MV-4-11 (cell line): ENCODE measurements at places on chromosomes 4 and X.

DNA sequence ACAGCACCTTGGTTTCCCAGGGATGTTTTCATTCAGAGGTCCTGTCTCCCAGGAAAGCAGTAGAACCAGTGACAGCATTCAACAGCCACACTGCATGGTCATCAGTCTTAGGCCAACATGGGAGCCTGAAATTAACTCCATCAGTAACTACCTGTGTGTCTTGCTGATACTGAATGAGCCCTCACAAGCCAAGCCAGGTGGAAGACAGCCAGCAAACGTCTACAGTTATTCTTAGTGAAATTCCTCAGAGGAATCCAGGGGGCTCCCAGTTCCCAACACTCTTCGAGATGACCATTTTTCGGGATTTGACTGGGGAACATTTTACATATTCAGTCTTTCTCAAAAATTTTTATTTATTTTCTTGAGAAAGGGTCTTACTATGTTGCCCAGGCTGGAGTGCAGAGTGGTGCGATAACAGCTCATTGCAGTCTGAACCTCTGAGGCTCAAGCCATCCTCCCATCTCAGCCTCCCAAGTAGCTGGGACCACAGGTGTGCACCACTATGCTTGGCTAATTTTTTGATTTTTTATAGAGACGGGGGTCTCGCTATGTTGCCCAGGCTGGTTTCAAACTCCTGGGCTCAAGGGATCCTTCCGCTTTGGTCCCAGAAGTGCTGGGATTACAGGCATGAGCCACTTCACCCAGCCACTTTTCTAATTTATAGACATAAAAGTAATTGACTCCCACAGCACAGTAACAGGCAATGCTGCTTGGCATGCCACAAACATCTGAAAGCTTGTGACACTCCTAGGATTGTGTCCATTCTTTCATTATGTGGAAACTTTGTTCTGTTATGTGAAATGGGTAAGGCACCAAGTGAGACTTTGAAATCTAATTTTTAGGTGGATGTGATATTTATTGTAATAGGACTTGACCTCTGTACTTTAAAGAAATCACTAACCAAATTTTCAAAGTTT lies 116.9 kb downstream of the SOWAHB start:
- peak; percentile 23 for DNase-seq

- DNase-seq, result no peak
Measured at GRCh38 chrX:4435905-4436304, 722.5 kb upstream of the PRKX start.

GRCh38 chrX:140804292-140804691 lies 94.7 kb downstream of the LINC00632 start:
- DNase-seq, result no peak

GRCh38 chr4:156933633-156934258 lies 37.9 kb downstream of the PDGFC start:
- peak; percentile 4 for DNase-seq
